ENCODE measurements at places on chromosomes 2 and 18.

DNA sequence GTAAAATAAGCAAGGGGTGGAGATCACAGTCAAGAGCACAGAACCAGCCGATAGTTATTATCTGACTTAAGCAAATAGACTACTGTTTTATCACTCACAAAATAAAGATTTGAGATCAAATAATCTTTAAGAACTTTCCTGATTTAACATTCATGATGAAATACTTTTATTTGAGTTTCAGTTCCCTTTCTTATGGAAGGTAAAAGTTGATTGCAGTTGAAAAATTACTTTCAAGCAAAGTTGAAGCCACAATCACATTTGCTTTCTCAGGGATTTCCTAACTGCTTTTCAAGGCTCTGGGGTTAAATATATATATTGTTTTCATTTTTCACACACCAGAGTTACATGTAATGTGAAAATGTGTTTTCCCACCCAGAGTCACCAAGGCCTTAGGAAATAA, 599.5 kb downstream of the KCNJ3 start:
- no peak for DNase-seq

GRCh38 chr2:169193618-169194017, 124.3 kb downstream of the DHRS9 start:
- no peak for DNase-seq

GRCh38 chr2:226184540-226184939, 615.1 kb downstream of the IRS1 start:
- DNase-seq: no peak

DNA sequence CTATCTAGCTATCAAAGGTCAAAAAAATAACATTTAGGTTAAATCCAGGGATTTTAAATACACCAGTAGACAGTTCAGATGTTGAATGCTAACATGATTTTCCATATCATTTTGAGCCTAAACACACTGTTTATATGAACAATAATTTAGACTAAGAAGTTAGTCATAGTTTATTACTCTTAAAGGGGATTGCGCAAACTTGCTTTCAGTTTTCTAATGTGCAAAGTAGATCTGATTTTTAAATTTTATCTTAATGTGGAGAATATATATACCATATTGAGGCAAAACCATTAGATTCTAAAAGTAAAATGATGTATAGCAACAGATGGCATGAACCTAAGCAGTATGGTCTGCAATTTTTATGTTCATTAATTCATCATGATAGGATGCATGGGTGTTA, 76.6 kb downstream of the CDH7 start:
- DNase-seq: no peak
